Stimulated activated CD4-positive, alpha-beta T cell treated with anti-CD3 and anti-CD28 coated beads, Interleukin-2, amount 100 ng/mL, for 4 hours (primary cell): ENCODE measurements at places on chromosomes 7 and 10.

DNA sequence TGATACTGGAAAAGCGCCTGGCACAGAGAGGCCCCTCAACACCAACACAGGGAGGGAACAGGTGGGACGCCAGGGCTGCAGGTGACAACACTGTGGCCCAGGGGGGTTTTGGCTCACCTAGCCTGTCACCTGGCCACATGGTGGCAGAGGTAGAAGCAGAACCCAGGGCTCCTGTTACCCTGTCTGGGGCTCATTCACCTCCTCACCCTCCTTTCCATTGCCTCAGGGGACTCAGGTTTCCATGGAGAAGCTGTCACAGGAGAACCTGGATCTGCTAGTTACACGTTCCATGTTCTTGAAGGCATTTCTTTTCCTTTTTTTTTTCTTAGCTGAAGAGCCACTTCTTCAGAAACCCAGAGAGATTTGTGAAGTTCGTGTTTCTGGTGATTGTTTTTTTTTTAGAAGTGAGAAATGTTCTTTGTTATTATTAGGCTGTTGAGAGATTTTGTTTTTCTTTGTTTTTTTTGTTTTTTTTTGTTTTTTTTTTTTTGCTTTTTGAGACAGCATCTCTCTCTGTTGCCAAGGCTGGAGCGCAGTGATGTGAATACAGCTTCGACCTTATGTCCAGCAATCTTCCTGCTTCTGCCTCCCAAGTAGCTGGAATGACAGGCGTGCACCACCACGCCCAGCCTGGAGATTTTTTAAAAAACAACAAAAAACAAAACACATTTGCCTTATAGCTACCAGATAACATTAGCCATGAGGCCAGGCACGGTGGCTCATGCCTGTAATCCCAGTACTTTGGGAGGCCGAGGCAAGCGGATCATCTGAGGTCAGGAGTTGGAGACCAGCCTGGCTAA lies 16.0 kb downstream of the DENND2A start:
- no peak for DNase-seq

DNA sequence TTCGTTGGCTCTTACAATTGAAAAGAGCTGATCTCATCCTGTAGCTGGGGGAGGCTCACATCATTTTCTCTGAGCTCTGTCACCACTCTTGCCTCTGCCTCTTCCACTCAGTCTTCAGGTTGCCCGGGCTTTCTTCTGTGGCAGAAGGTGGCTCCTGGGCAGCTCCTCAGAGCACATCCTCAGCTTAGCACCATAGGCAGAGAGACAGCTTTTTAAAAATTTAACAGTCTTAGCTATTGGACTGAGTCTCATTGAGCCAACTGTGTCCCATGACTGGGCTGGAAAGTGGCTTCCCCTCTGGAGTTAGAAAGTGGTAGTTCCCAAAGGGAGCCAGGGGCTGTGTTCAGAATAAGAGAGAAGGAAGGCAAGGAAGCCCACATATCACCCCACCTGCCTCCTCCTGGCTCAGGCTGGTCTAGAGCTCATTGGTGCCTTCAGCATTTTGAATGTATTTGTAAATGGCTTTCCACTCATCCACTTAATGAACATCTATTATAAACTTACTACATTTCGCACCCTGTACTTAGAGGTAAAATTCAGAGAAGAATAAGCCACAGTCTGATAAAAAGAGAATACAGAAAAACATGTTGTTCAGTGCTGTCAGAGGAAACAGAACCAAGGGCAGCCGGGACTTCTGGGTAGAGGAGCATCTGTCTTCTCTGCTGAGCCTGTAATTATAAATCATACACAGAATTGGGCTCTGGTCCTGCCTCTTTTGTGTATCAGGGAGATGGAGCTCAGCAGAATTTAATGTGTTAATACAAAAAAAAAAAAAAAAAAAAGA lies 119.3 kb downstream of the WDFY4 start:
- no peak for DNase-seq

DNA sequence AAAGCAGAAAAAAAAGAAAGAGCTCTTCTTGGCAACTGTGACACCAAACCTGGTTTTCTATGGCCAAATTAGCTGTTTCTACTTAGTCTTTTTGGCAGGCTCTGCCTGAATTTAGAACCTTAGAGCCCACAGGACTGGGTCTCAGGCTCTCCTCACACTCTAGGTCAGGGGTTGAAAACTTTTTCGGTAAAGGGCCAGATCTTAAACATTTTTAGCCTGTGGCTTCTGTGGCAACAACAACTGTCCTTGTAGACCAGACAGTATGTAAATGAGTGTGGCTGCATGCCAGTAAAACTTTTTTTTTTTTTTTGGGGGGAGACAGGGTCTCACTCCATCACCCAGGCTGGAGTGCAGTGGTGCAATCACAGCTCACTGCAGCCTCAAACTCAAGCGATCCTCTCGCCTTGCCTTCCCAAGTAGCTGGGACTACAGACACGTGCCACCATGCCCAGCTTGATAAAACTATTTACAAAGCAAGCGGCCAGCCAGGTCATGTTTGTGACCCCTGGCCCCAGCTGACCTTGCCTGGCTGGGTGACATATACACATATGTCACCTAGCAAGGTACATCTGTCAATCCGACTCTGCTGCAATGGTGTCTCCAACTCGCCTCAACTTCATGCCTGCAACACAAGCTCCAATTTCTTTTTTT lies 17.4 kb downstream of the KPNA7 start:
- DNase-seq, result no peak

- DNase-seq, result no peak
Observed at GRCh38 chr10:63421591-63421990, 44.2 kb downstream of the JMJD1C start.

- DNase-seq, result no peak
Observed at GRCh38 chr7:120725376-120726039, 132.4 kb downstream of the TSPAN12 start.

GRCh38 chr10:59047180-59047579 lies 129.3 kb upstream of the PHYHIPL start:
- no peak for DNase-seq

- DNase-seq, result no peak
Observed at GRCh38 chr7:74074770-74075169, 8.8 kb upstream of the LIMK1 start.

DNA sequence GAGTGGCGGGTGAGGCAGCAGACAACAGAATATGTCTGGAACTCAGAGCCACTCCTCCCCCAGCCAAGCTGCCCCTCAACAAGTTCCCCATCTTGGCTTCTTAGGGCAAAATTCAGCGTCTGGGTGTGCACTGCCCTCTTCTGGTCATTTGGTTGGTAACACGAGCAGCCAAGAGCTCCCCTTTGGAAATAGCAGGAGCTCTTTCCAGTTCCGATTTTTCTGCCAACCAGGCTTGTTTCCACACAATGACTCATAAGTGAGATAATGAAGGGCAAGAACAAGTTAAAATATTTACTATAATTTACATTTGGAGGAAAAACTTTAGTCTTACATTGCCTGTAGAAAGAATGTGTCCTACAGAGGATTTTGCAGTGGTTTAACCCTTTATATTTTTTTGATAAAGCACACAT lies 70.5 kb downstream of the ADCYAP1R1 start:
- DNase-seq, result peak; percentile 5

DNA sequence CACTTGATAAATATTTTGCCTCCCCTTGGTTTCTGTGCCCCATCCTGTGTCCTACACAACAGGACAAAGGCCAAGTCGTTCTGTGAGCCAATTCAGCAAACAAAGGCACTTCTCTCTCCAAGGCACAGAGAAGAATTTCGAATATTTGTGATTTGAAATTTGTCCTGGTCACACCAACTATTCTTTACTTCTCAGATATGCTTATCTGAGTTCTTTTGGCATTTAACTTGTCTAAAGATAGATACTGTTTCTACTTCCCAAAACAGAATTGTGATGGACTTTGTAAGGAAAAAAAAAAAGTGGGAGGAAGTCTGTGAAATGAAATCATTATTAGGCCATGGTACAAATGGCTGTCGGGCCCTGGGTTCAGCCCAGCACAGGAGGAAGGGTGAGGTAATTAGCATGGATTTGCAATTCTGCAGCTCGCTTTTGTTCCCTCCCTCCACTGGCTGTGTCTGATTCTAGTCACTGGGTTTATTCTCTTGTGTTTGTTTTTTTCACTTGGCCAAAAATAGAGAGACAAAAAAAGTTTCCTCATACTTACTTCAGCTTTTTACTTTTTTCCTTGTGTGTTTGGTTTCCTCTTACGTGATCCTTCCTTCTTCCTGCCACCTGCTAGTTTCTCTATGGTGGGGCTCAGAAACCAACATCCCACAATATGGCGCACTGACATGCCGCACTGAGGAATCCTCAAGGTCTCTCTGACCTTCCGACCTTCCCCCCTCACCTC lies 108.2 kb upstream of the MKLN1 start:
- DNase-seq, result no peak

GRCh38 chr7:2605608-2606538 lies 25.9 kb upstream of the TTYH3 start:
- no peak for DNase-seq

DNA sequence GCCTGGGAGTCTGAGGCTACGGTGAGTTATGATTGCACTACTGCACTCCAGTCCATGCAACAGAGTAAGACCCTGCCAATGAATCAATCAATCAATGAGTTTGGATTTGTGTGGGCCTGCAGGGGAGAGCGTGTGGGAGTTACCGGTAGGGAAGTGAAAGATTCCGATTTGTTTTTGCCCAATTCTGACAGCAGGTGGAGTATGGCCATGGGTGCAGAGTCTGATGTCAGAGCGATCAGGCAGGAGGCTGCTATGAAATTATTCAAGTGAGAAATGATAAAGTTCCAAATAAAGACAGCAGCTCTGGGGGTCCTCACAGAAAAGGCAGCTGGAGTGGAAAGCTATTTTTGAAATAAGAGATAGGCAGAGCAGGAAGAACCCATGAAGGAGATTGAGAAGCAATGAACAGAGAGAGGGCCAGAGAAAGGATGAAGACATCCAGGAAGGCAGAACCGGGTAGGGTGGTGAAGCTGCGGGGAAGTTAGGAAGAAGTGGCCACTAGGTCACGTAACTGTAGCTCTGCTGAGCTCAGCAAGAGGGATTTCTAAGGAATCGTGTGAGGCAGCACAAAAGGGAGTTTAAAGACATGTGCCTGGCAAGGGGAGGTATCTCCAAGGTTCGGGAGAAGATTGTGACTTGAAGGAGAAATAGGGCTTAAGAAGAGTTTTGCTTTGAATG lies 93.7 kb upstream of the NMT2 start:
- no peak for DNase-seq

DNA sequence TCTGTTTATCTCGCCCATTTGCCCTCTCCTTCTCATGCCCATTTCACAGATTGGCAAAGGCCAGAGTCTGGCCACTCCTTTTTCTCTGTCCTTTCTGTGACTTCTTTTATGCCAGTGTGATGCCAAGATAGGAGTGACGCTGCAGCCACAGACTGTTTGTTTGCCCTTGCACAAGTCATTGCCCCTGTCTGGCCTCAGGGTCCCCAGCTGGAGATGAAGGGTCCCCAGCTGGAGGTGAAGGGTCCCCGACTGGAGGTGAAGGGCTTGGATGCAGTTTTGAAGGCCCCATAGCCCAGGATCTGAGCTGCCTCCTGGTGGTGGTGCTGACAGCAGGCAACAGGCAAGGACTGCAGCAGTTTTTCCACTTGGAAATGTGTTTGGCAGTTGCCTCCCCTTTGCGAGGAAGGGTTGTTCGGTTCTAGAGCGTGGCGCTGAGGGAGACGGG lies 50.8 kb upstream of the SLC29A3 start:
- no peak for DNase-seq

DNA sequence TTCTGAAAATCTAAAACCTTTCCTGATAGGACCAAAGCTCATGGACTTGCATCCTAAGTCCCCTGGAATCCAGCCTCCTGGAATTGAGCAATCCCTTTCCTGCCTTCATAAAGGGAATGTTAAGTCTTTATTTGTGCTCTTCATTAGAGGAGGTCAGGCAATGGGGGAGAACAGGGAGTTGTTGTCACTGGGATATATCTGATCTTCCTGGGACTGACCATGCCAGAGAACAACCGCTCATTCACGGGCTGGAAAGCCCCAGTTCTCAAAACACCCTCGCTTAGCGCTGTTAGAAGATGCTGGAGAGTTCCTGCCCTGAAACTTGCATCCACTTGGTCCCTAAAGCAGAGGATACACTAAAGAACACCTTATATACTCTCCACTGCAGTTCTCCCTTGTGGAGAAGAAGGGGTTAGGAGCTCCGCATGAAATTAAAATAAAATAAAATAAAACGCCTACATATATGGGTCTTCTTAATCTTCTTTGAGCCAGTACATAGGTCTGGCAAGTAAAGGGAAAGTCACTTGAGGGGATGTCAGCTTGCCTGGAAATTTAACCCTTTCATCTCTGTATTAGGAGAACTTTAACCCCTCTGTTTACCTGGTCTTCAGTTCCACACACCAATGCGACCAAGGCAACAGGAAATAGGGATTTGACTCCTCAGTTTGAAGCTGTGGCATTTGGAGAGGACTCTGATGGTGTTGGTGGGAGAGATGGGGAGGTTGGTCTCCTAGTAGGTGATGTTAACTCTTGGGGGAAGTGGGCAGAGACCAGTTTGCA lies 1.2 kb downstream of the SORCS1 start:
- DNase-seq, result no peak

- DNase-seq, result no peak
Observed at GRCh38 chr10:119521443-119522204, 20.9 kb downstream of the RGS10 start.

DNA sequence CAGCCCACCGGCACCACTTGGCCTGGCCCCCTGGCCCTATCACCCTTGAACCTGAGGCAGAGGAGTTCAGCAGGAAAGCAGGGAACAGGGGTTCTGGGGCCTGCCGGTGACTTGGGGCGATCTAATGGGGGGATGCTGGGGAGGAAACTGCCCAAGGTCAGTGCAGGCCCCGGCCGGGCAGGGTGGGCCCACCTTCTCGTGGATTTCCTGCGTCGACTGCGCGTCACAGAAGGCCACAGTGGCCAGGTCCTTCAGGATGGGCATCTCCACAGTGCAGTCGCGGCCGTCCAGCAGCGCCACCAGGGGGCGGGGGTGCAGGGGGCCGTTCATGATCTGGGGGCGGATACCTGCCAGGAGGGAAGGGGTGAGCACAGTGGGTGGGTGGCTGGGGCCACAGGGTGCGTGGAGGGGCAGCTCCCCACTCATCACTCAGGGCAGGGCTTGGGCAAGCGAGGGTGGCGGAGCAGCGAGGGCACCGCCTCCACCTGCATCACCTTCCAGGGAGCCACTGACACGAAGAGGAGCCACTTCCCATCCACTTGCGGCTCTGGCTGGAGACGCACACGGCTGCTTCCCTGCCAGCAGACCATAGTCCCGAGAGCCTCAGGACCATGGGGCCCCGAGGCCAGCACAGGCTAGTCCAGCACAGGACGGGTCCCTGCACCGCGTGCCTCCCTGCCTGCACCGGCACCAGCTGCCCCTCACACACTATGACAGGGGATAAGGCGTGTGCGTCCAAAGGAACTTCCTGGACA lies 61.4 kb downstream of the ZRANB1 start:
- no peak for DNase-seq

DNA sequence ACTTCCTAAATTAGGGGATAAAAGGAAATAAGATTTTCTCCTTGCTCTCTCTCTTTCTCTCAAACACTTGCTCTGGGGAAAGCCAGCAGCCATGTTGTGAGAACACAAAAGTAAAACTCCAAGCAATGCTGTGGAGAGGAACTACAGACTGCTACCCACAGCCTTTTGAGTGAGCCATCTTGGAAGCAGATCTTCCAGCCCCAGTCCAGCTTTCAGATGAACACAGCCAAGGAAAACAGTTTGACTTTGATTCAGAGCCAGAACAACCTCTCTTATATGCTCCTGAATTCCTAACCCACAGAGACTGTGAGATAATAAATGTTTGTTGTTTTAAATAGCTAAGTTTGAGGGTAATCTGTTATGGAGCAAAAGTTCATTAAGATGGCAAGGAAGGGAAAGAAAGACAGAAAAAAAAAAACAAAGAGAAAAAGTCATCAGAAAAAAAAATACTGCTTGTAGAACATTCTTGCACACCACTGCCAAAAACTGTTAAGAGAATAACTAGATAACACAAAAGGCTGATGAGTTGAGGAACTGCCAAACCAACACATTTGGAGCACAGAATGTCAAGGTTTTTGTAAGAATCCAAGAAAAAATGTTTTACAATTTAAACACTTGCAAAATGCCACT lies 20.9 kb upstream of the PRKAR2B start:
- DNase-seq, result no peak
